IPS-NIHi11 (cell line): ENCODE measurements at places on chromosomes 5 and 9.

DNA sequence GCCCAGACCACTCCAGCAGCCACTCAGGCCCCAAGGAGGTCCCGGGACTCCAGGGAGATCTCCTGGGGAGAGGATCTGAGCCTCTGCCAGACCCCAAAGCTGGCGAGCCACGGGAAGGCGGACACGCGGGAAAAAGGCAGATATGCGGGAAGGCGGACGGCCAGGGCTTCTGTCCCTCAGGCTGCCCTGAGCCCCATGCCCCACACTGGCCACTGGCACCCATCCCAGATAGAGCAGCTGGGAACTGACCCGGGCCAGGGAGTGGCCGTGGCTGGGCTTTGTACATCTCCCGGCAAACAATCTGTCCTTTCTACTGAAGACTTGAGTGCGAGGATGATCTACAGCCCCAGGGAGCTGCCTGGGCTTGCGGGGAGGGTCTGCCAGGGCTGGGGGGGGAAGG, 21.1 kb upstream of the NOTCH1 start:
- DNase-seq: no peak

- DNase-seq: no peak
Observed at GRCh38 chr5:111129938-111130337, 37.8 kb downstream of the WDR36 start.

DNA sequence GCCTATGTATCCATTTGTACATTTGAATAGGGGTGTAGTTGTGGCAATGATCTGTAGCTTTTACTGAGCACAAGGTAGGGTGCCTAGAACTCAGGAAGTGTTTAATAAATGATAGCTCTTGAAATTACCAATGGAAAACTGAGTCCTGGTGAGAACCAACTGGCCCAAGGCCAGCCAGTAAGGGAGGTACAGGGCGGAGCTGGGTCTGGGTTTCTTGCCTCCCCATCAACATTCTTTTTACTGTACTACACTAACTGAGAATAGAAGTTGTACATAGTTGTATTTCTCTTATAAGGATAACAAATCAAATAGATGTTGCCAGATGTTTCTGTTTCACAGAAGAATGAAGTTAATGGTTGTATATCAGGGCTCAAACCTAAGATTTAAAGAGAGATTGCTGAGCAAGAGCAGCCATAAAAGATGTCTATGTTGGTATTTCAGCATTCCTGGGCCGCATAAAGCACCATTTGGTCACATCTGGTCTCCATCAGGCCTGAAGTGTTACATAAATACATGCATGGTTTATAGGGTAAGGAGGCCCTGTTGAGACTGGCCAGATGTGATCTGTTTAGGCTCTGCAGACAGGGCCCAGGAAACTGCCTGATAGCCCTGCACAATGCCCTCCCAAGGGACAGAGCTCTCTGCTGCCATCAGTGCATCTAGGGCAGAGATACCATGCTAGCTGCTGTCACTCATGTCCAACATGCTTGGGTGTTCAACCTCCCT, 210.5 kb downstream of the NXNL2 start:
- no peak for DNase-seq

- DNase-seq: no peak
Observed at GRCh38 chr5:167657016-167657415, 634.4 kb upstream of the WWC1 start.

DNA sequence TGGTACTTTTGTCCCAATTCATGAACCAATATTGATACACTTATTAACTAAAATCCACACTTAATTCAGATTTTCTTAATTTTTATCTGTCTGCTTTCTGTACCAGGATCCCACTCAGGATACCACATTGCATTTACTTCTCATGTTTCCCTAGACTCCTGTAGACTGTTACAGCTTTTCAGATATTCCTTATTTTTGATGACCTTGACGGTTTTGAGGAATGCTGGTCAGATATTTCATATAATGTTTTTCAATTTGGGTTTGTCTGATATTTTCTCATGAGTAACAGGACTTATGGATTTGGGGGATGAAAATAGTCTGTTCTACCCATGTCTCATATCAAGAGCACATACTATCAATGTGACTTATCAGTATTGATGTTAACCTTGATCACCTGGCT, 37.4 kb downstream of the PLPPR1 start:
- DNase-seq: no peak

DNA sequence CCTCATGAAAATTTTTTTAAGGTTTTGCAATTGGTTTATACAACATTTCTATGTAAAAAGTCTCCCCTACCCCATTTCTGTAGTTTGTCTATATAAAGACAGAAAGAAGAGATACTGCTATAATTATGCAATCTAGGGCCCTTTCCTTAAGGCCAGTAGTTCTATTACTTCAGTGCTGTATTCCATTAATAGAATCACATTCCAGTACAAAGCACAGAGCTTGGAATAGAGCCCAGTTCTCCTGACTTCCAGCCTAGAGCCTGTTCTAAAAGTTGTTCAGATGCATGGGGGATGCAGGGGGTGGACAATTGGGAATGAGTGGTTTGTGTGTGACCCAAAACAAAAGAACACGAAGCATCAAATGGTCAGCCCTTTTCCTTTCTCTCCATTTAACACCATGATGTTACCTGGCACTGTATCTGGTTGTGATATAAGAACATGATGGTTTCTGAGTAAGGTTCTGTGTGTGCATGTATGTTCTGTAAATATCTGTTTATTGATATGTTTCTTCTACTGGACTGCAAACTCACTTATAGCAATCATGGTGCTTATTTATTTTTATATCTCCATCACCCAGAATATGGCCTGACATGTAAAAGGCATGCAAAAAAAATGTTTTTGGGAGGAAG, 8.2 kb upstream of the GRAMD2B start:
- DNase-seq: no peak

DNA sequence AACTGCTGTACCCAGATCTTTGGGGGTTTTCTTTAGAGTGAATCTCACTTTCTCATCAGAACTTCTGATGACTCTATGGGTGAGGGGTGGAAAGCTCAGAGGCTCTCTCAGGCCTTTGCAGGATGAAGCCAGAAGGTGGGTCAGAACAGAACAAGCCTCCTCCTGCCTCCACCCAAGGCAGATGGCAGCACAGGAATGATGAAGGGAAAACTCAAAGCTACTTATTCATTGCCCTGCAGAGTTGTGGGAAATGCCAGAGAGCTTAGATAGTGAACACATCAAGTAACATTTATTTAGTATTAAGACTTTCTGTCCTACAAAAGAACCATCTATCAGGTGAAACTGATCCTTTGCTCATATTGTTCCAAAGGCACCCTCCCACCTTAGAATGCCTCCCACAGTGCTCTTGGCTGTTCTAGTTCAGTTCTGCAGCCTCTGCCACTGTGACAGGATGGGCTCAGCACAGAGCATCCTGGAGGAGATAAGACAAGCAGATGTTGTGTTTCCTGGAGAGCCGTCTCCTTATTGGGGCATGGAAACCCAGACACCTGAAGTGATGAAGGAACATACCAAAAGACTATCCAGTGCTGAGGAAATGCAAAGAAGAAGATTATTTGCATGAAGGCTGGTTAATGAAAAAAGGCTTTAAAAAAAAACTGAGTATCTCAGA, 146.6 kb downstream of the ADAMTS12 start:
- DNase-seq: no peak

- no peak for DNase-seq
Observed at GRCh38 chr9:114493521-114494184, 11.6 kb downstream of the WHRN start.

- no peak for DNase-seq
Observed at GRCh38 chr5:180915924-180916323, 17.0 kb downstream of the BTNL8 start.

DNA sequence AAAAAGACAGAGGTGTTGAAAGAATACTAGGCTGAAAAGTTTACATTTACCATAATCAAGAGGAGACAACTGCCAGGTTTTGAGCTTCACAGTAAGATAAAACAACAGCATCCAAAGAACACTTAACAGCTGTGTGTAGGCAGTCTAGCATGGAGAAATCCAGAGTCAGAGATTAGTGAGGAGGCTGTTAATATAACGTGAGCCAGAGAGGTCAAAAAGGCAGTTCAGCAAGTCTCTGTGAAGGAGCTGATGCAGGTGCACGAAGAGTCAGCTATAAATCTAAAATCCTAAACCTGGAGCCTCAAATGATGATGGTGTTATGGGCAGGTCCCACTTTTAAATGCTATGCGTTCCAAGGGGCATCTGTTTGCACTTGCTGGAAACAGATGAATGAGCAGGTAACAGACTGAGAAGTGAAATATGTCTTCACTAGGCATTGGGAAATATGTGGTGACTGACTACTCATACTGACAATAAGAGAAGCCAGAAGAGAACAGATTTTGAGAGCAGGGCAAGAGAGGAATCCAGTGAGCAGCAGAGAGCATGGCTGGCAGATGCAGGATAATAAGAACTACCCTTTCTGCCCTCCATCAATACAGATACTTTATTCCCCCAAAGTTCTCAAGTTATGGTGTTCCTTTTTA, 8.7 kb downstream of the APTX start:
- DNase-seq: no peak

- DNase-seq: no peak
Observed at GRCh38 chr9:38337181-38337580, 55.3 kb upstream of the ALDH1B1 start.

DNA sequence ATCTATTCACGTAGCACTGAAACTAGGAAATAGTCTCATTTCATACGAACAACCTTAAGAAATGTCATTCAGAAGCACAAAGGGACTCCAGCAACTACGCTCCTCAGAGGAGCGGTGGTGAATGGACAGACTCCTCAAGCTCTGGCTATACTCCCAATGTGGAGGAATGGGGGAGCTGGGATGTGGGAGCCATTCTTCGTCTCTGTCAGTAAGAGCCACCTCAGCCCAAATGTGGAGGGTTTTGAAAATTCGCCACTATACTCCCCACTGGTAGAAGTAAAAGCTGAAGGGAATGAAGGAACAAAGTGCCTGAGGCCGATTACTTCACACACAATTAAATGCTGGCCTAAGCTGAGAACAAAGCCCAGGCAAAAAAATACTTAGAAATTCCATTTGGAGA, 96.3 kb downstream of the ADAMTS12 start:
- DNase-seq: no peak
